Right cardiac atrium (tissue), 5 donors: ENCODE measurements at places on chromosomes 7 and 10.

GRCh38 chr10:78754269-78755062 lies 314.3 kb upstream of the ZMIZ1 start:
- no peak for DNase-seq

DNA sequence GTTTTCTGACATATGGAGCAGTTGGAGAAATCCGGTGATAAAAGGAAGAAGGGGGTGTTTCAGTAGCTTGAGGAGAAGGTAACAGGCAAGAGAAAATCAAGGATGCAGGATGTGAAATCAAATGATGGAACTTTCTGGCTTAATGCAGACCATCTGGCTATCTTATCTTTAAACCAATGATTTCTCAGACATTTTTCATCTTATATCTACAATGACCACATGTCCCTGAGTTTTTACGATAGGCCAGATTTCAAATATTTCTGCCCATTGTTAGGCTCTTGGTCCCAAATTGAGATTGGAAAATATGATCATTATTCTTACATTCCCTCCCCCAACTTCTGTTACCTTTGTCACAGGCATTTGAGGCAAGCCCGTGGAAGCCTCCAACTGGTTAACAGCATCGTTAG lies 486.8 kb downstream of the SUGCT start:
- DNase-seq: no peak

DNA sequence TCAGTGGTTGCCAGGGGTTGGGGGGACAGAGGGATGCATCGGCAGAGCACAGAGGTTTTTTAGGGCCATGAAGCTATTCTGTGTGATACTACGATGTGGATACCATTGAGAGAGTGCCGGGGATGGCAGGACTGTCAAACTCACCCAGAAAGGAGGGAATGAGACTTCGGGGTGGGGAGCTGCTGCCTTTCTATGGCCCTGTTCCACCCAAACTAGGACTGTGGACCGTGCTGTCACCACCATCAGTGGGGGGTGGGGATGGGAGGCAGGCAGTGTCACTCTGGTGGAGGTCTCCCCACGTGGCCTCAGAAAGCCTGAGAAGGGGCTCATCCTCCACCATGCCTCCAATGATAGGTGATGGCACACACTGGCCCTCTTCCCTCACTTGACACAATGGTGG lies 146.2 kb downstream of the PTPN20 start:
- no peak for DNase-seq

DNA sequence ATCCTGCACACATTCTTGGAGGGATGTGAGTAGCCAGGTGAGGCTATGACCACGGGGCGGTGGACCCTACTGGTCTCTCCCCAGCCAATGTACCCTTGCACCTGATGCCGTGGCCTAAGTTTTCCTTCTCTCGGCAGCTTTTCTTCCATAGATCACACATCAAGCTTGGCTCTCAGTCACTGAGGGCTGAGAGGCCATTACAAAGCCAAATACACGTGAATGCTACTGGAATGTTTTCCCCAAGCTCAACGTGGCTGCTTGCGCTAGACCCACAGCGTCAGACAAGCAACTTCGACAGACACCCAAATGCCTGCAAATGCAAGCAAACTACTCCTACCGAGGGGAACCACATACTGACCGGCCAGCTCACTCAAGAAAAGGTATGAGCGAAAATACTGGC lies 83.1 kb downstream of the PRPF18 start:
- DNase-seq: no peak

DNA sequence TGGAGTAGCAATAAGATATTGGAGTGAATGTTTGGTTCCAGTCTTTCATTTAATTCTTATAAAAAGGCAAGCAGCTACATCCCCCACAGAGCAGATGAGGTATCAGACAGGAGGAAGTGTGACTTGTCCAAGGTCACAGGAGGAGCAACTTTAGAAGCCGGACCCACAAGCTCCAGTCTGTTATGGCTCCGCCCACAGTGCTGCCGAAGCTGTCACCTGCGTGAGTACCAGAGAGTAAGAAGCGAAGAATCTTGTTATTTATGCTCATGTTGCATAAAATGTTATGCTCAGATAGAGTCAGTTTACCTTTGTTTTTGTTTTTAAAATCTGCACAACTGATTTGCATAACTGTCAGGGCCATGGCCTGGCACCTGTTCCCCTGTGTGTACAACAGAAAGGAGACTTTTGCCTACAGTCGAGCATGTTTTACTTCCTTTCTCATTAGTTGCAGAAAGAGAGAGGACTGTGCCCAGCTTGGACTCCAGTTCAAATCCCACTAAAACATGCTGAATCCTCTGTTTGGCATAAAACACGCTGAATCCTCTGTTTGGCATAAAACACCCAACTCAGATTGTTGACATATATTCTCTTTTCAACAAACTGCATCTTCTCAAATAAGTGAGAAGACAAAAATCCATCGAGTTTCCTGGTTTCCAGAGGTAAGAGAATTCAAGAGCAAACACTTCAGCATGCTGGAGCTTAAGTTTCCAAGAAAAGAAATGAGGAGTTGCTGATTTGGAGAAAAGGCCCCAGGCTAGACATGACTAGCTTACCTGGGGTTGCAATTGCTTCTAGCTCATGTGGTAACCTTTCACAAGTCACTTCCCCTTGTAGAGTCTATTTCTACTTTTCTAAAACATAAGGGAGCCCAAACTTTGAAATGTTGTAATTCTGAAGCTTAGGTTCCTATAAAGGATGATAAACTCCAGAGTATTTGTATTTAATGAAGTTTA lies 409.8 kb upstream of the ZMIZ1 start:
- DNase-seq: no peak

DNA sequence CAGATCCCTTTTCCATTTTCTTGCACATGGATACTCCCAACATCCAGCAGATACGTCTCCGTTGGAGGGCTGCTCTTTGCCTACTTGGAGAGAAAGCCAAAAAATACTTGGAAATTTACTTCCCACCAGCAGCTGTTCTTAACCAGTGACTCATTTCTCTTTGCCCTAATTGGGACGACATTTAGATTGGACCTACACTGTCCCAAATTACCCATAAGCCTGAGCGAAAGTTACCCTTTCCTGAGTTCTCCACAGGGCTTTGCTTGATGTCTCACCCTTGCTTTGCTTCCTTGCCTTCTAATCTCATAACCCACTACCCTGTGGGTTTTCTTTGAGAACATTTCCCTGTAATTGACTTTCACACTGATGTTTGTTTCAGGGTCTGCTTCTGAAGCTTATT lies 48.1 kb downstream of the SAMD8 start:
- DNase-seq: no peak

DNA sequence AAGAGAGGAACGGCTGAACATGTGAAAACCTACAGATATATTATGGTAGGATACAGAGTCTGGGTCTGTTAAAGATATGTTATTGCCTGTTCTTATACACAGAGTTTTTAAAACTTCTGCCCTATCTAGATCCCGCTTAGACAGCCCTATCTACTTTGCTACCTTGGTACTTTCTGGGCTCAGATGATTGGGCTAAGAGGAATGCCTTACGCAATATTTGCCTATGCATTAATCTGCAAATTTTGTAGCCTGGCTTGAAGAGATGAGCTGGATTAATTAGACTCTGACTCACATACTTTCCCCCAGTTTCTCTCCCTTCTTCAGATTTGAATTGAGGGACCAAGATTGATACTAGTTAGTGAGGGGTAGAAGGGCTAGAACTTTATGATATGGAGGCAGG lies 33.6 kb upstream of the A1CF start:
- DNase-seq: no peak

DNA sequence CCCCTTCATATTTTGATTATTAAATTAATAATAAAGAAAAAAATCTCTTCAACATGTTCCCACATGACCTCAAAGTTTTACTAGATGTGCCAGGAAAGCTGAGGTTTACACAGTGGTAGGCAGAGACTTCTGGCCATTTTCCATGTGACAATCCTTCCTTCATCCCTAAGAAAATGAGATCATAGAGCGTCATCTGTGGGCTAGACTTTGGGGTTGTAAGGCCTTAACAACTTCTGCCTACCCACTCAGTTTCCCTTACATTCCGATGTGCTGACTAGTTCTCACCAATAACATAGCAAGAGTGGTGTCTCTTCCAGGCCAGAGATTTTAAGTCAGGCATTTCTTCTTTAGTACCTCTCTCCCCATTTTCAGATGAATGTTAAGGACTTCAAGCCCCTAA lies 171.1 kb upstream of the PHF14 start:
- no peak for DNase-seq

DNA sequence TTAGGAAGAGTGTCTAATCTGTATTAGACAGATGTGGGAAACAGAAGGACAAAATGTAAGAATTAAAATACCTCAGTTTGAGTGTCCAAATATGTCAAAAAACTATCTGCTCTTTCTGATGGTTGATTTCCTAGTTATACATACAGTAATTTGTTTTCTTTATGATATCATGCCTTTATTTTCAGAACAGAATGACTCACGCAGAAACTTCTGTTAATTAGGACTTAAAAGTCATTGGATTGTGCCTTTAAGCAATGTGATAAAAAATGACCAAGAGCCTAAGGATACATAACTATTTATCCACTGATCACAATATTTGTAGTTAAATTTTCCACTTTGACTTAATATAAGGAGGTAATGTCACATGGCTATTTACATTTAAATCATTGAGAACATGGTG lies 206.7 kb upstream of the PTPRZ1 start:
- no peak for DNase-seq

- no peak for DNase-seq
Observed at GRCh38 chr7:33459340-33459751, 330.0 kb downstream of the BBS9 start.

- peak; percentile 8 for DNase-seq
Observed at GRCh38 chr7:4178916-4179687, 503.0 kb upstream of the FOXK1 start.

GRCh38 chr10:129924375-129925085 lies 39.5 kb downstream of the EBF3 start:
- no peak for DNase-seq

DNA sequence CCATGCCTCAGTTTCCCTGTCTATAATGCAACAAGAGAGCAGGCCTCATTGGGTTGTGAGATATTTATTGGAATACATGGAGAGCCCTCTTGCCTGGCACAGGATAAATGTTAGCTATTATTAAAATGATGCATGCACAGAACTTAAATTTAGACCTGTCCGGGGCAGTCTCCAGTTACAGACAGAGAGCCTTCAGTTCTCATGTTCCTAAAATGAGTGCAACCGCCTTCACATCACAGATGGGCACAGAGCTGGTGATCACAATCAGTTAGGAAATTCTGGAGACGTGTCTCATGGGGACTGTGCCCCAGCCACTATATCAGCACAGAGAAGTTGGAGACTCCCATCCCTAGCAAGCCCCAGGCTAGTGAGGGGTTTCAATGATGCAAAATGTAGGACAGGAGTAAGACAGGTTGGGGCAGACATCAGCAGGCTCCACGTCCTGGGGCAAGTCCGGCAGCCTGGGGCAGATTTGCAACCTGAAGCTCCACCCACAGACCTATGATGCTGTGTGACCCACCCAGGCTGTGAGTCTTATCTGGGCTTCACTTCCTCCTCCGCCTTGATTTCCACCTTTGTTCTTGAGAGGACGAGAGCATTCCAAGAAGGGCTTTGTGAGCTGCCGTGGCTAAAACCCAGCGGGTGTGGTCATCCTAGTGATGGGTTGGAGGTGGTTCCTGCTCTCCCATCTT lies 49.4 kb downstream of the CXCL12 start:
- DNase-seq: no peak

DNA sequence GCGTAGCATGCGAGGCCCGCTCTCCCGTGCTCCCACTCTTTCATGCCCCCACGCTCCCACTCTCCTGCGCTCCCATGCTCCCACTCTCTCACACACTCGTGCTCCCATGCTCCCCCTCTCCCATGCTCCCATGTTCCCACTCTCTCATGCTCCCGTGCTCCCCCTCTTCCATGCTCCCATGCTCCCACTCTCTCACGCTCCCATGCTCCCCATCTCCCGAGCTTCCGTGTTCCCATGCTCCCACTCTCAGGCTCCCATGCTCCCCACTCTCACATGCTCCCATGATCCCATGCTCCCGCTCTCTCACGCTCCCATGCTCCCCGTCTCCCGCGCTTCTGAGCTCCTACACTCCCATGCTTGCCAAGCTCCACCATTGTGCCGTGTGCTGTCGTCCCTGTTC lies 84.4 kb upstream of the ANLN start:
- DNase-seq: no peak

GRCh38 chr7:18177815-18178660 lies 150.4 kb upstream of the PRPS1L1 start:
- DNase-seq: no peak

- DNase-seq: no peak
Observed at GRCh38 chr10:71632200-71632820, 87.3 kb downstream of the C10orf105 start.

GRCh38 chr10:125137601-125138438 lies 22.5 kb downstream of the CTBP2 start:
- DNase-seq: peak; percentile 58

GRCh38 chr7:129401967-129402860 lies 32.0 kb upstream of the STRIP2 start:
- DNase-seq: no peak

GRCh38 chr10:75861582-75861981 lies 430.2 kb downstream of the LRMDA start:
- no peak for DNase-seq

- no peak for DNase-seq
Observed at GRCh38 chr7:39910108-39910869, 39.8 kb upstream of the CDK13 start.

DNA sequence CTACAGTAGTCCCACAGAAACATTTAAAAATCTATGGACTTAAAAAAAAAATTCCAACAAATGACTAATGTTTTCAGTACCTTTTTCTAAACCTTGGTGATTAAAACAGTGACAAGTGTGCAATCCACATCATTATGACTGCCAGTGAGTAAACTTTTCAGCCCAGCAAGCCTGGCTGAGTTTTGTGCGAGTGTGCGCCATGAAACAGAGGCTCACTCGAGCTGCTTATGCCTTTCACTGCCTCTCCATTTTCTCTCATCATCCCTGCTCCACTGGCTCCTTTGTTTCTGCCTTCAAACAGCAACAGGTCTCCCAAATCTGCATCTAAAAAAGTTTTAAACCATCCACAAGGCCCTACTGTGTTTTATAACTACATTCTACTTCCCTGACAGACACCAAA lies 105.8 kb downstream of the USP6NL start:
- no peak for DNase-seq

GRCh38 chr7:512541-513311 lies 6.9 kb downstream of the PDGFA start:
- peak; percentile 31 for DNase-seq

- DNase-seq: peak; percentile 67
Observed at GRCh38 chr10:131065673-131066305, 245.7 kb downstream of the TCERG1L start.

DNA sequence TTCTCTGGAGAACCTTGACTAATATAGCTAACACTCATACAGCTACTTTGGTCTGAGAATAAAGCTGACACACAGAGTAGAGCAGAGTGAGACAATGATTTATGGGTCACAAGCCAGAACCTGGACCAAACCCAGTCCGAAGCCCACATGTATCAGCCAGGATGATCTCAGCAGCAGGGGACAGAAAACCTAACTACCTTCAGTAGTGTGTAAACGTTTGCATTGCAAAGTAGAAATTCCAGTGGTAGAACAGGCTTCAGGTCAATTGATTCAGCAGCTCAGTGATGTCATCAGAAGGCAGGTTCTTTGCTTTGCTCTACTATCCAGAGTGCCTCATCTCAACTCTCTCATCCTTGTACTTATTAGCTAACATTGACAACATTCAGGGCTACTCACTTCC lies 62.5 kb upstream of the PALS2 start:
- no peak for DNase-seq
